ENCODE measurements at places on chromosomes 2 and 18.

DNA sequence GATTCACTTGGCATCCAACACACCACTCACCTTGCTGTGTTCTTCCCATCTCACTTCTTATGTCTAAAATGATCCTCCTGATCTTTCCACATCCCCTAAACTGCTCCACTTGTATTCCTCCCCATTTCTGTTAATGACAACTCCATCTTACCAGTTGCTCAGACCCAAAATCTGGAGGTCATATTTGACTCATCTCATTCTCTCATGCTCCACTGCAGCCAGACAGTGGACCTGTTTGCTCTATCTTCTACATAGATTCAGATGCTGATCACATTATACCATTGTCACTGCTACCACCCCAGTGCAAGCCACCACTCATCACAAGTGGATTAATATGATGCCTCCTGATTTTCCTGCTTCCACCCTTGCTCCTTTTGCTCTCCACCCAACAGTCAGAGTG lies 7.9 kb upstream of the NABP1 start:
- no peak for DNase-seq

DNA sequence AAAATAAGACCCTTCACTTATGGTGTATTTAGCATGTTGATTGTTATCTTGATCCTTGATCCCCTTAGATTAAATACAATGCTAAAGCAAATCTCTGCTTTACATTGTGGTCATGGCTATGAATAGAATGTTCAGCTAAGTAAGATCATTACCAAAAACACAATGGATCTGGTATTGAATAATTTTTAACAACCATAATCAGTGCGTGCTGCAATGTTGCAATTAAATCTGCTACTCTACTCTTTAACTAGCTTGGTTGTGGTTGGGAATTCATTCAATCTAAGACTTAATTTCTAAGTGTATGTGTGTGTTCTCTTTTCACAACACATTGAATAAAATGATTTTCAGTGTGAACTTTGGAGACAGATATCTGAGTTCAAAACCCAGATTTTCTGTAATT lies 442.5 kb upstream of the ZNF804A start:
- no peak for DNase-seq

GRCh38 chr18:79902075-79902474 lies 49.4 kb downstream of the SLC66A2 start:
- DNase-seq: no peak

GRCh38 chr2:201781557-201782051 lies 871 bp upstream of the ALS2 start:
- DNase-seq: peak; percentile 16

DNA sequence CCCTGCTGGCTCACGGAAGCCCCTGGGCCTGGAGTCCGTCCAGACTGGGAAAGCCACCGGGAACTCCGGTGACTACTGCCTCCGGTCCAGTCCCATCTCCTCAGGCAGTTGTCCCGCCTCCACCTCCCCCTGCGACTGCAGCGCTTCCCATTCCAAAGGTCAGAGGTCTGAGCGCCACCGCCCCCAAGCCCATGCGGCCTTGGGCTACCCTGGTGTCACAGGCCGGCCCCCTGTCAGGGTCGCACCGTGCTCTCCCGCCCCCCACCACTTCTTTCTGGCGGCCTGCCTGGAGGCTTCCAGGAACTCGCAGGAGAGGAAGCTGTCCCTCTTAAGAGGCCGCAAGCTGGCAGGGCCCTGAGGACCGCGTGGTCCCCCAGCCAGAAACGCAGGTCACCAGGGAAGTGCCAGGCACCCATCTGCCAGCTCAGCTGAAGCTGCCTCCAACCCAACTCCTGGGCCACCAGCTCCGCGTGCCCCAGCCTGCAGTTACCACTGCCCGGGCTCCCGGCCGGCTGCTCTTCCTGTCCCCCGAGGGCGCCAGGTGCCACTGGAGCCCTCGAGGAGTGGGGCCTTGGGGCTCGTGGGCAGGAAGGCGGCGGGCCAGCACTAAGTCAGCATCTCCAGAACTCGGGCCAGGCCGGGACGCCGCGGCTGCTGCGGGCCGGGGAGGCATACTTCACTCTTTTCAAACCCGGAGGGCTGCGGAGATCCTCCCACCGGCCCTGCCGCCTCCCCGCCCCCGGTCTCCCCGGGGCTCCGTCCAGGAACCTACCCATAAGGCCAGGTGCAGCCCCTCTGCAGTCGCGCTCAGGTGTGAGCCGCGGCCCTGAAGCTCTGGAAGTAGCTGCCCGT lies 83.3 kb upstream of the POMC start:
- no peak for DNase-seq

Data from OCI-LY7 (cell line).